Aorta (tissue), 5 donors: ENCODE measurements at places on chromosomes 7 and 10.
A peak's percentile ranks its signal among the peaks of the same experiment; 100 is the strongest.

- peaks cover 3% of the 10 kb centered on the region for H3K4me1 ChIP-seq
- no peak for DNase-seq
- H3K4me3 ChIP-seq = no peak overlapping the region
- no peaks in the 10 kb centered on the region for H3K36me3 ChIP-seq
These were observed 530.6 kb downstream of the PHTF2 start for GRCh38 chr7:78329001-78329655.

DNA sequence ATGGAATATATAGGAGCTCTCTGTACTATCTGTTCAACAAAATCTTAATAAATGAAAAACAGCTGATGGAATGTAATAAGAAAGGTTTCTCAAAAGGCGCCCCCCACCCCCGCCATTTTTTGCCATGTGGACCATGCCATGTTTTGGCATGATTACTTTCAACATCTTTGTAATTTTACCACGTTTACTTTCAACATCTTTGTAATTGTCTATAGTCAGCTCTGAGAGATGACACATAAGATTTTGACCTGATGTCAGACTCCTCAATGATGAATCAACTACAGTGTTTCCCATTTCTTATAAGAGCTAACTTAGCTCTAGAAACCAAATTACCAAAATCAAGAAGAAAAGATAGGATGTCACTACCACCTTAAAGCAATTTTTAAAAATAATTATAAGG lies 144.9 kb upstream of the AHR start:
- no peaks in the 10 kb centered on the region for H3K27me3 ChIP-seq
- H3K27ac ChIP-seq = no peak overlapping the region
- DNase-seq = no peak
- H3K4me3 ChIP-seq = no peak overlapping the region
- H3K4me1 ChIP-seq = no peaks in the 10 kb centered on the region

GRCh38 chr10:68144709-68145108 lies 35.4 kb downstream of the MYPN start:
- no peak overlapping the region for H3K4me3 ChIP-seq
- H3K36me3 ChIP-seq = no peaks in the 10 kb centered on the region
- no peaks in the 10 kb centered on the region for H3K4me1 ChIP-seq
- no peak overlapping the region for H3K27ac ChIP-seq

GRCh38 chr7:144588559-144589051 lies 185.1 kb upstream of the NOBOX start:
- H3K4me1 ChIP-seq = no peaks in the 10 kb centered on the region
- peak overlapping the region; percentile 44 for H3K27ac ChIP-seq
- DNase-seq = no peak
- H3K36me3 ChIP-seq = no peaks in the 10 kb centered on the region

DNA sequence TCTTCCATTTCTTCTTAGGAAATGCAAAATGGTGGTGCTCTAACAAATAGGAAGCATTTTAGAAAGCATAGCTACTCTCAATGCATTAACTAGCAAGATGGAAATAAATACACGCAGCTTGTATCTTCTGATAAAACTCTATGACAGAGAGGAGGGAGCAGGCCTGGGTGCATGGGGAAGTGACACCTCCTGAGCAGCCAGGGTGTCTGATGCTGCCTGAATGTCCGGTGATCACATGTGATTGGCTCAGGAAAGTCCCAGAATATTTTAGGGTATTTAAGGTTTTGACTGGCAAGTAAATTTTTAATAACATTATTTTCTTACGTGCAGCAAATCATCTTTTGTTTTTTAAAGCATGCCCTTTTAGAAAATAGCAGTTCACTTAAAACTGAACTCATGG lies 261.0 kb upstream of the KLF6 start:
- no peak overlapping the region for H3K27ac ChIP-seq
- no peak for DNase-seq
- no peak overlapping the region for H3K4me3 ChIP-seq

- H3K27ac ChIP-seq = no peak overlapping the region
- H3K4me3 ChIP-seq = no peak overlapping the region
- no peaks in the 10 kb centered on the region for H3K27me3 ChIP-seq
These were observed 232.5 kb upstream of the IGFBP3 start for GRCh38 chr7:46153583-46153950.

DNA sequence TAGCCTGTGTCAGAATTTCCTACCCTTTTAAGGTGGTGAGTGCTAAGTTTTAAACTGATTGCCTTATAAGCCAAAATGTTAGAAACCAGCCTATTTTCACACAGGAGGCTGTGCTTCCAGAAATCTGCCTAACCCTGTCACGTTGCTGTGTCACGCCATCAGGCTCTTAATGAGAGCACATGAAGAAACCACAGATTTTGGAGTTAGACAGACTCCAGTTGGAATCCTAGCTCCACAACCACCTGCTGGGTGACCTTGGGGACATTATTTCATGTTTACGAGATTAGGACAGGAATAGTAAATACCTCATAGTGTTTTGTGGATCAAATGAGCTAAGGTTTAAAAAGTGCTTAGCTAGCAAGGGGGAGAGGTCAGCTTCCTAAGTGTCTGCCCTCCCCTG lies 321.8 kb downstream of the DPP6 start:
- no peaks in the 10 kb centered on the region for H3K4me1 ChIP-seq
- no peak for DNase-seq
- H3K4me3 ChIP-seq = no peak overlapping the region
- peaks cover 1% of the 10 kb centered on the region for H3K27me3 ChIP-seq

GRCh38 chr7:127760436-127761031 lies 108.5 kb downstream of the SND1 start:
- no peaks in the 10 kb centered on the region for H3K4me1 ChIP-seq
- no peak overlapping the region for H3K4me3 ChIP-seq
- no peak overlapping the region for H3K27ac ChIP-seq
- H3K36me3 ChIP-seq = peaks cover 1% of the 10 kb centered on the region
- no peaks in the 10 kb centered on the region for H3K27me3 ChIP-seq

GRCh38 chr10:32023264-32023663 lies 33.0 kb downstream of the KIF5B start:
- no peaks in the 10 kb centered on the region for H3K27me3 ChIP-seq
- H3K27ac ChIP-seq = no peak overlapping the region
- H3K4me1 ChIP-seq = no peaks in the 10 kb centered on the region
- no peak overlapping the region for H3K4me3 ChIP-seq

DNA sequence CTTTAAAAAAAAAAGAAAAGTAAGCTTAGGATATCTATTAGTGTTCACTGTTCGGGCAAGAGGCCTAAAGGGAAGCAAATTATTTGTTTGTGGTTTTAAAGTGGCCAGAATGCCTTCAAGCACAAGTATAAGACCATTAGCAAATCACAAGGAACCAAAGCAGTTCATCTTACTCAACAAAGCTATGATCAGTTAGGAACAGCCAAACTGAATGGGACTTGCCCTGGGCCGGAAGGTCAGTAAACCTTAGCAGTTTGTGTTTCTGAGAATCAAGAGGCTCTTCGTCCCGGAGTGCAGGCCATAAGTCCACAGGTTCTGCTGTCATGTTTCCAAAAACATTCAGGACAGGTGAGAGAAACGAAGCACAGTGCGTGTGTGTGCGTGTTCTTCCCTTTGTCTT lies 4.5 kb downstream of the FBXW4 start:
- no peak overlapping the region for H3K4me3 ChIP-seq
- no peaks in the 10 kb centered on the region for H3K27me3 ChIP-seq
- H3K27ac ChIP-seq = no peak overlapping the region
- no peak for DNase-seq
- peaks cover 2% of the 10 kb centered on the region for H3K4me1 ChIP-seq
- H3K36me3 ChIP-seq = no peaks in the 10 kb centered on the region

- H3K27me3 ChIP-seq = no peaks in the 10 kb centered on the region
- H3K4me3 ChIP-seq = no peak overlapping the region
- no peaks in the 10 kb centered on the region for H3K36me3 ChIP-seq
- H3K4me1 ChIP-seq = no peaks in the 10 kb centered on the region
- no peak for DNase-seq
These were observed 288.7 kb upstream of the AUTS2 start for GRCh38 chr7:69309601-69310000.

DNA sequence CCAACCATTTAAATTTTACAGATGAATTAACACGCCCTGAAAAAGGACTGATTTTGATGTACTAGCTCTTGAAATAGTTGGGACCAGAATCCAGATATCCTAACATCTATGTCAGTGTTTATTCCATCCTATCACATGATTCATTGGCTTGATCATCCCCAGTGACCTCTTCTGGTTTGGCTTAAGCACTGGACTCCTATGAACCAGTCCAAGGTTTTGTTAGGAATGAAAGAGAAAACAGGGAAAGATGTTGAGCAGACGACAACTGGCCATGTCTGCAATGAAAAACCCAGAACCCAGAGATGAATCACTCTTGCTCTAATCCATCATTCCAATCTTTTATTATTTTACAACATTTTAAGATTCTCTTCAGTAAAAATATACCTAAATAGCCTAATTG lies 1080.9 kb downstream of the SORCS1 start:
- H3K4me3 ChIP-seq = no peak overlapping the region
- H3K27ac ChIP-seq = no peak overlapping the region
- no peak for DNase-seq

DNA sequence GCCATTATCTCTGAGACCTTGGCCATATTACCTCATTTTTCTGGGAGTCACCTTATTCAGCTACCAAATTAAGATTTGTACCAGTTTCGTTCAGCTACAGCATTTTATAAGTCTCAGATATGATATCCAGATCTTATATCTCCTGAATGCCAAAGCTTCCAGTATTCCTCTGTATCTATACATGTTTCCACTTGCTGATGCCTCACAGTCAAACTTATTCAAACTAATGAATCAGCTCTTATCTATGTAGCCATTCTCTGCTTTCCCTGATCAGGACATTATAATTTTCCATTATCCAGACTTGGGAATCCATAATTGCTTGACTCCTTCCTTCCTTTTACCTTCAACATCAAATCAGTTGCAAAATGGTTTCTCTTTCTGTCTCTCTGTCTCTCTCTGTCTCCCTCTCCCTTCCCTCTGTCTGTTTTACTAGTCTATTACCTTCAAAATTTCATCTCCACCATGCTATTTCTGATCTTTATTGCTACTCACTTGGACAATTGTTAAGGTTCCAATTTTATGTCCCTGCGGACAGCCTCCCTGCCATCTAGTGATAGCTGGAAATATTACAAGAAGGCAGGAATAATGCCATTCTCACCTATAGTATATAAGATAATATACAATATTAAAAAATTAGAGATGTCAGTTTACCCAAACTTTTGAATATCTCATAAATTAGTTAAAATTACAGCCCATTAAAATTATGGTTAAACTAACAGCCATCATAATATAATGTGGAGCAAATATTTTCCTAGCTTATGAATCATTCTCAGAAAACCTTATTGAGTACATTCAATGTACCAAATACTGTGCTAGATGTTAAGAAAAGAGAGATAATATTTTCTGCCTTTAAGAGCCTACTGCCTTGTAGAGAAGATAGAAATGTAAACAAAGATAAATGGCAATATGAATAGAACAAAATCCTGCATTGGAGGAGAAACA lies 89.8 kb downstream of the PCLO start:
- no peak overlapping the region for H3K27ac ChIP-seq
- no peak overlapping the region for H3K4me3 ChIP-seq
- H3K36me3 ChIP-seq = no peaks in the 10 kb centered on the region
- no peak for DNase-seq

DNA sequence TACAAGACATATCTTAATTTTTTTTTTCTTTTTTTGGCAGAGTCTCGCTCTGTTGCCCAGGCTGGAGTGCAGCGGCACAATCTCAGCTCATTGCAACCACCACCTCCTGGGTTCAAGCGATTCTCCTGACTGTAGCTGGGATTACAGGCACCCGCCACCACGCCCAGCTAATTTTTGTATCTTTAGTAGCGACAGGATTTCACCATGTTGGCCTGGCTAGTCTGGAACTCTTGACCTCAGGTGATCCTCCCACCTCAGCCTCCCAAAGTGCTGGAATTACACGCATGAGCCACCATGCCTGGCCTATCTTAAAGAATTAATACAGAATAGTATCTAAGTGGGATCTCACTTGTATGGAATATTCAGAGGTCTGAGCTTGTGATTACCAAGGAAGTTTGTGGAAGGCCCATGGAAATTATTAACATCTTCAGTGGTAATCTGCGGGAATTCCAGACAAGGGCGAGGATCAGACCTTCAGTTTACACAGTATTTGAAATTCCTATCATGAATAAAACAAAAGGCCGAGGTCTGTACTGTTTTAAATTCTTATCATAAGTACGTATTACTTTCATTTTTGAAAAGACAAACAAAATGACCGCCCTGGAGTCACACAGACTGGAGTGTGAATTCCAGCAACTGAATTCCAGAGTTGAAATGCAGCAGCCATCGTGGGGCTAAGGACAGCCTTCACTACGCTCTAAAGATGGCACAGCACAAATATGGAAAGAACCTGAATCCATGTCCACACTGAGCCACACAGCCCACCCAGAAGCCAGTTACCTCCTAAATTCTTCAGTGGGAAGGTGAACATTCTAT lies 16.7 kb downstream of the GPRIN2 start:
- H3K36me3 ChIP-seq = no peaks in the 10 kb centered on the region
- no peaks in the 10 kb centered on the region for H3K27me3 ChIP-seq
- no peaks in the 10 kb centered on the region for H3K4me1 ChIP-seq
- no peak overlapping the region for H3K4me3 ChIP-seq
- peak overlapping the region; percentile 31 for H3K27ac ChIP-seq
- no peak for DNase-seq

DNA sequence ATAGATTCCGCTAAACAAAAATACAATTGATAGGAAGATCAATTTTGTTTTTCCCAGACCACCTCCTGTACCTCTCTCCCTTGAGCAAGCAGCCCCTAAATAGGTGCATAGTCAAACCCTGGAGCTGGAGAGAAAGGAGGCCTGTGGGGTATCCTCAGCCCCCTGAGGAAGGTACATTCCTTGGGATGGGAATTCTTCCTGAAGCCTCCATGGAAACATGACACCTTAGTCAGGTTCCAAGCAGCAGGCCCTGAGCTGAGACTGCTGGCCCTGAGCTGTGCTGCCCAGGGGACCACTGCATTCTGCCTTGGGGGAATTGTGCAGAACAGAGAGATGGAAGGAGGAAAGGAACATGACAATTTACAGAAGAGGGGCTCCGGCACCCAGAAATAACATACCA lies 7.4 kb downstream of the HNRNPF start:
- H3K4me1 ChIP-seq = no peaks in the 10 kb centered on the region
- no peak overlapping the region for H3K4me3 ChIP-seq
- H3K27me3 ChIP-seq = no peaks in the 10 kb centered on the region
- no peak for DNase-seq
- H3K36me3 ChIP-seq = no peaks in the 10 kb centered on the region

- no peaks in the 10 kb centered on the region for H3K36me3 ChIP-seq
- H3K27ac ChIP-seq = no peak overlapping the region
- no peaks in the 10 kb centered on the region for H3K27me3 ChIP-seq
- no peaks in the 10 kb centered on the region for H3K4me1 ChIP-seq
These were observed 26.3 kb downstream of the CRCP start for GRCh38 chr7:66140924-66141323.
